HuH-7 (cell line): ENCODE measurements at places on chromosomes 1 and 21.

GRCh38 chr1:77370161-77370560 is 88.3 kb downstream of the AK5 start:
- no peak for DNase-seq

DNA sequence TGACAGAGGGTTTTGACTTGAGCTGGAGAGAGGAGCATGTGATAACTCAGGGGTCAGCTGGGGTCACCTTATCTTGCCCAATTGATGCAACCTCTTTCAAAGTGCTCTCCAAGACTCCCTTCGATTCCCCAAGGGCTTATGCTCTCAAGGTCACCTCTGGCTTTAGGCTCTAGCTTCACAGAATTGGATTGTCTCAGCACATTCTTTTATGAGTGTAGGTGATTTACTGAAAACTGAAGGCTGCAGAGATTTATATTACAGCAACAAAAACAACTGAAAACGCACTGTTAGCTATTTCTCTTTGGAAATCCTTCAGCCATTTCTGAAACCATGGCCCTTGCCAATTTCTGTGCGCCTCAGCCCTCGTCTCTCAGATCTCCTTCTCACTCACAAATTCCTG is 34.5 kb upstream of the MAP1LC3C start:
- DNase-seq: no peak

GRCh38 chr1:47184090-47184821 is 5.6 kb downstream of the PDZK1IP1 start:
- no peak for DNase-seq

- DNase-seq: no peak
These were observed 13.7 kb downstream of the ENO1 start for GRCh38 chr1:8864713-8865344.

DNA sequence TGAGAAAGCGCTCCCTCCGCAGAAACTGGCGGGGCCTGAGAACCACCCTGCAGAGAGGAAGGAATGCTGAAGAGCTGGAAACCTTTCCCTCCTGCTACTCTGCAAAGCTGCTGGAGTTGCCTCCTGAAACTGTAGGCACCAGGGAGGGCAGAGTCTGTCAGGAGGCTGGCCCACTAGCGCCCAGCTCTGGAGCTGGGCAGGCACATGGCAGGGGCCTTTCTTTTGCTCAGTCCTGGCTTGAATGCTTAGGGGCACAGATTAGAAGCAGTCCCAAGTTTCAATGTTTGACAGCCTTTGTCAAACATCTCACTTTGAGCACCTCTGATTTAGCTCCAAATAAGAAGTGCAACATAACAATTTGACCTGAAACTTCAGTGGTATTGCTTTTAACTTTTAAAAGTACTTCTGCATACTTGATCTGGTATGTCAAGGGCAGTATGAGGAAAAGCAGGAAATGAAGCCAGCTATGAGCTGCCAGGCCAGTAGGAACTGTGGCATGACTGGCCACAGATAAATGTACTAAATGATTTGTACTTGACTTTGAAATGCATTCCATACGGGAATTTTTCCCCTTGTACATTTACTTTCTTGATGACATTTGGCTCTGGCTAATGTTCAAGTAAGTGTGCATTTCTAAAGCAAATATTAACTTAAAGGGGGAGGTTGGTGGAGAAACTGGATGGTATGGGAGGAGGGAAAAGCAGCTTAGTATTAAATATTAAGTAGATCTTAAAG is 7.2 kb downstream of the C1orf116 start:
- no peak for DNase-seq

- DNase-seq: no peak
These were observed 354.6 kb upstream of the ADGRL2 start for GRCh38 chr1:81446000-81446669.

- DNase-seq: no peak
These were observed 12.3 kb upstream of the ADAM30 start for GRCh38 chr1:119908661-119909060.
